ENCODE measurements at places on chromosomes 3 and 15.

DNA sequence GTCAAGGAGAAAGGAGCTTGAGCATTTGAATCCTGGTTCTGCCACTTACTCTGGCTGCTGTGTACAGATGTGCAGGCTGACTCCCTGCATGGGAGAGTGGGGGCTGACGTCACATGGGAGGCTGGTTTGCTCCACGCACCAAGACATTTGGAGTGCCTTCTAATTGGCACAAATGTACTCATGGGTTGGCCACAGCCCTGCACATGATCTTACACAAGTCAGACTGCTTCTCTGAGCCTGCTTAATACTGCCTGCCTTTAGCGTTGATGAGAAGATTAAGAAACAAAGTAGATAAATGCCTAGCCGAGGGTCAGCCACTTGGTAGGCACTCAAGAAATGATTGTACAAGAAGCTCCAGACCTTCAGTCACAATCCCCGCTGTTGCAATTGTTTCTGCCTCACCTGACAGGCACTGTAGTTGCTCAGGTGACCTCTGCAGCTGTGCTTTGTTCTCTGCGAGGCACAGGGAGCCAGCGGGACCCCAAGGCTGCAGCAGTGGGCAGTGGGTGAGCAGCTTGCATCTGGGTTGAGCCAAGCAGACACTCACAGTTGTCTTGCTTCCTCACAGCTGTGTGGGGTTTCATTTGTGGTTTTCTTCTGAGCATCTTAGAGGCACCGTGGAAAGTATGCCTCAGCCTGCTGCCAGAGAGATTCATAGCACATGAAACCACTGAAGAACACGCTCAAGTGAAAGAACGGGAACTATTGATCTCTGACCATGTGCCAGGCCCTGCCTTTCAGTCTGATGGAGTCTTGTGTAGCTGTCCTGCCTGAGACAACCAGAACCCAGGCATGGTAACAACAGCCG is 33.1 kb downstream of the GRK7 start:
- DNase-seq: no peak

GRCh38 chr15:91135201-91136130 is 35.4 kb downstream of the SV2B start:
- no peak for DNase-seq

GRCh38 chr3:67635806-67636205 is 18.6 kb downstream of the SUCLG2 start:
- no peak for DNase-seq

GRCh38 chr3:120418866-120419490 is 31.8 kb downstream of the FSTL1 start:
- DNase-seq: no peak

- peak; percentile 28 for DNase-seq
Measured at GRCh38 chr3:72041511-72041910, 256.6 kb upstream of the PROK2 start.

GRCh38 chr3:29827756-29828155 is 546.9 kb downstream of the RBMS3 start:
- no peak for DNase-seq

- DNase-seq: no peak
Measured at GRCh38 chr15:32899126-32899596, 181.4 kb downstream of the GREM1 start.

DNA sequence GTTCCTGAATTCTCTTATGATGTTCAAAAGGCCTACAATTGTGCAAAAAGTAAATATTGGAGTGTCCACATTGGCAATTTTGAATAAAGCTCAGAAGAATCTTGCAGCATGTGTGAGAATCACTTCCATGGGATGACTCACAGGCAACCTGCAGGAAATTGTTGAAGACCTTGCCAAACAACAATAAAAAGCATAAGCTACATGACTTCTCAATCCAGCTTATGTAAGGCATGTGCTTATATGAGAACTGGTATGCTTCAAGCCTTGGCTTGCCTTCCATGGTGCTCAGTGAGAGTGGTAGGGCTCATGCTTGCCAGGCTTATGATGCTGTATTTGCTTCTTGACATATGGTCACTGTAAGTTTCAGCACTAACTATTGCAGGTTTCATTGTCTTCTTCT is 18.4 kb upstream of the BCHE start:
- DNase-seq: no peak

DNA sequence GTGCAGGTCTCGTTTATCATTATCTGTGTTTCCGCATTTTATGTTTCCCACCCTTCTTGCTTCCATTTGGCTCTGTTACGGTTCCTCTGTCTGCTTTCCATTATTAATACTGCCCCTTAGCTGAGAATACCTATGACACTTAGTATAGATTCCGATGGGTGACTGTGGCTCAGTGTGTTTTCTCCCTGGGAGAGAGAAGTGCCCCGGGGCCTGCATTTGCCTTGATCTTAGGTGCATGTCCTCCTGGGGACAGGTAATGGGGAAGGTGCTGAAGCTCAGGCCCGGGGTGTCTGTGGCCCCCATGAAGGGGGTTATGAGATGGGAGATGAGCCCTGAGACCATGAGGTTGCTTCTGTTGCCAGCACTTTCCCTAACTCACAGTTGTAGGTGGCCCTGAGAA is 43.4 kb upstream of the PCSK6 start:
- no peak for DNase-seq

DNA sequence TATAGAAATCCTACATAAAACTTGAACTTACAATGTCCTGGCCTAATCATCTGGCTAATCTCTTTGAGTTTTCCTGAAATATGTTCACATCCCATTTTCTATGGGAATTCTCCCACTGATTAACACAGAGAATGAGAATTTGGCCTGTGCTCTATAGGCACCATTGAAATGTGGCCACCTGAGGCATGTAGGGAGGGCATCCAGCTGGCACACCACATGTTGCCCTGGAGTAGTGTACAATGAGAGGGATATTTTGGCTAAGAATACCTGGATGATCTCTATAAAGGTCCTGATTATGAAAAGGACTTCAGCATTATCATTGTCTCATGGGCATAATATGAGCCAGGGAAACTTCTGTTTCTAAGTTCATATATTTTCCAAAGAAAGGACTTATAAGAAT is 324.0 kb downstream of the ZBTB20 start:
- no peak for DNase-seq

DNA sequence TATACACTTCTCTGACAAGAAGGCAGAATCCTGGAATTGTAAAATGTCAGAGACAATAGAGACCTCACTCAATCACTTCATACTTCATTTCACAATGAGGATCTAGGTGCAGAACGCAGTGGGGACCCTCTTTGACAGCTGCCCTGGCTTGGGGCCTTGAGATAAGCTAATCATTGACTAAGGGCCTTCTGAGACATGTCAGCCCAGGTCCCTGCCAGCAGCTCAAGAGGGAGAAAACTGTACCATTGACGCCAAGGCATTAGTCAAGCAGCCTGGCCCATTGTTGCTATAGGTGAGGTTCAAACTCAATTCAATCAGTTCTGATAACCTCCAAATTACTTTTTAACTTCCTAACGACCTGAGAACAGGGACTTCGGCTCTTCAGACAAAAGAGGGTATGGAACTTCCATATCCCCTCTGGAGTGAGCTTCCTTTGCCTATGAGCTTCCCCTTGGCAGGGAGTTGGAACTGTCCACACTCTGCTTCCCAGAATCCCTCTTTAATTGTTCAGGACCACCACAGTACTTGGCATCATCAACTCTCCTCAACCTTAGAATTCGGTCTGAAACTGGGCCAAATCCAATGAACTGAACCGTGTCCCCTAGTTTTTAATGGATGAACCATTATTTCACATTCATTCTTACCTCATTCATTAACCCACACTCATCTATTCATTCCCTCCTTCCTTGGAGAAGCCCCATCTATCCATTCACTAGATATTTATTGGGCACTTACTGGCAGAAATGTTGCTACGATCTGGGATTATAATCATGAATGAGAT is 1.5 kb upstream of the CYP8B1 start:
- DNase-seq: no peak

- no peak for DNase-seq
Measured at GRCh38 chr3:134998158-134998557, 203.1 kb downstream of the EPHB1 start.

DNA sequence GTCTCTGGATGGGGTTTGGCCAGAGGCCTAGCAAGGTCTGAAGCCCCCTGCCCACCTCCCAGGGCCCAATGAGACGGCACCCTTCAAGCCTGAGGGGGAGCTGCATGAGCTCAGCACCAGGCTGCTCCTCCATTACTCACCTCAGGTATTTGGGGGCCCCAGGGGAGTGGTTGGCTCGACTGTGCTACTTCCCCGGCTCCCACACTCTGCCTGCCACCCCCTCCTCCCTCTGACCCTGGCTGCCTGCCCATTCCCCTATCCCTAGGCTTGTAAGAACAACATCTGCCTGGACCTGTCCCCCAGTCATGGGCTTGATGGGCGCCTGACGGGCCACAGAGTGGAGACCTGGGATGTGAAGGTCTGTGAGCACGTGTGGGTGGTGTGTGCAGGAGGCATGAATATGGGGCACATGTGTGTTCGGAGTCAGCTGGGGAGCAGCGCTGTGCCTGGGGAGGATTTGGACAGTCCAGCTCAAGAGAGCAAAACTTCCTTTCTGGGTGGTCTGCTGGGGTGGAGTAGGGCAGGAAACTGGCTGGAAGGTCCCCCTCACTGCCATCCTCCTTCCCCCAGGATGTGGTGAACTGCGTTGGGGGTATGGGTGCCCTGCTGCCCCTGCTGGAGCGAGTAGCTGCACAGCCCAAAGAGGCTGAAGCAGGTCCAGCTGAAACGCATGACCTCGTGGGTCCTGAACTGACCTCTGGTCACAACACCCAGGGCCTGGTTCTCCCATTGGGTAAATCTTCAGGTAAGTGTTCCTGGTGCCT is 17.4 kb downstream of the NBEAL2 start:
- no peak for DNase-seq

All from stromal cell of bone marrow (primary cell).